Right hindlimb (tissue), 1 donor: ENCODE measurements at places on chromosomes 2 and 18.
A peak's percentile ranks its signal among the peaks of the same experiment; 100 is the strongest.

GRCh38 chr18:22682720-22683119, 250.4 kb upstream of the RBBP8 start:
- DNase-seq = no peak

DNA sequence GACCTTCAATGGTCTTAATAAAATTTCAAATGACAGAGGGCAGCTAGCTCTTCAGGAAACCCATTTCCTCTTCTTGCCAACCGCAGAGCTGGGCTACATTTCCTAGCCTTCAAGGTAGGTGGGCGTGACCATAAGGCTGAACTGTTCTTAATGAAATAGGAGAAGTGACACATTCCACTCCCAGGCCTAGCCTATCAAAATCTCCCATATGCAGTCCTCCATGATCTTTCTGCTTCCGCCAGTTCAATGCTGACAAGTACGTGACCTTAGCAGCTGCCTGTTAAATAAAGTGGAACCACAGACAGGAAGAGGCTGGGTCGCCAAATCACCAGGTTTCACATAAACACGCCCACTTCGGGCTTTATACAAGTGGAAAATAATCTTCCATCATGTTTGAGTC, 13.2 kb downstream of the SERPINE2 start:
- no peak for DNase-seq

DNA sequence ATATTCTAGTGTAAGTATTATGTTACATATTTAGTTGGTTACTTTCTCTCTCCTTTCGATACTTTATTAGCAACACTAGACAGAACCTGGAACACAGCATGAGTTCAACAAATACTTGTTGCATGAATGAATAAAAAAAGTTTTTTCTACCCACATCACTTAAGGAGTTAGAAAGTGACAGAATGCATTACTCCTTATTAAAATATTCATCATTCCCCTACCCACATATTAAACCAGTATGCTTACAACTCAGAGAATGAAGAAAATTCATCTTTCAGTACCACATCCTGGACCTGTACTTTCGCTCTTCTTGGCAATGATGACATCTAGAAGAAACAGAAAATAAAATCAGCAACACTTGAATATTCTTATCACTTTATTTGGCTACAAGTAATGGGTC, 6.0 kb downstream of the SRBD1 start:
- no peak for DNase-seq

DNA sequence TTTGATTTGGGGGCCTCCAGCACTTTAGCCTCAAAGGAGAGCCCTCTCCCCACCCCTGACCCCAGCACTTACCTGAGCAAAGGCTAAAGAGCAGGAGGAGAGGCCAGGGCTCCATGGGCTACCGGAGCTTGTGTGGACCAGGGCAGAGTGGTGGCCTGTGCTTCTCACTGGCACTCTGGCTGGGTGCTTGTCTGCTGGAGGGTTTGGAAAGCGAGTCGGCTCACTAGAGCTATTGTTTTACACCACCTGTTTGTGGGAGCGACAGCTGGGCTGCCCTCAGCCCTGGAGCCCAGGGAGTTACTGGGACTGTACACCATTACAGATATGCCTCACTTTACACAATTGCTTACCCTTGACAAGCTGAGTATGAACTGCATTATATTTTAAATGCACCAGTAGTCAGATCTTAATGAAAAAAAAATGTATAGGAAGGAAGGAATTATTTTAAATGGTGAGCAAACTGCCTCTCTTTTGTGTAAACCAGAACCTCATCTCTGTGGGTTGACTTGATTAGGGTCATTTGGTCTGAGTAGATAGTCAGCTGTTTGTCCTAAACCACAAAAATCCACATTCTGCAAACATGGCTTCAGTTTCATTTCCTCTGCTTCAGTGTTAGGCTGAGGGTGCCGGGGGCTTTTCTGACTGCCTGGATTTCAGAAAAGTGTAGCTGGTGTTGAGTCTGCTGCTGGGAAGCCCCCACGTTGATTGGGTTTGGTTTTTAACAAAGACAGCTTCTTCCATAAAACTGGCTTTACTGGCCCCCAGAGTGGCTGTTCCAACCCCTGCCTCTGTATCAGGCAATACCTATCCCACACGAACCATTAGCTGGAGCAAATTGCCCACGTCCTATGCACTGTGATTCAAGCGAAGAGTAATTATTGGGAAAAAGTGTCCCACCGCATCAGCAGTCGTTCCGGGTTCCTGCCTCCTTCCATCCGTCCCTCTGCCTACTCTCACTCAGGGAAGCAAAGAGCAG, at the start of gene CHRNA1:
Gene CHRNA1 (minus strand): TSS at position 193 of the 976 bp plus-strand sequence. CDS start 78 bp downstream, at position 115.
- DNase-seq = peak; percentile 79

- DNase-seq = peak; percentile 27
These were observed 266.6 kb downstream of the ACTR3 start for GRCh38 chr2:114156366-114157056.

DNA sequence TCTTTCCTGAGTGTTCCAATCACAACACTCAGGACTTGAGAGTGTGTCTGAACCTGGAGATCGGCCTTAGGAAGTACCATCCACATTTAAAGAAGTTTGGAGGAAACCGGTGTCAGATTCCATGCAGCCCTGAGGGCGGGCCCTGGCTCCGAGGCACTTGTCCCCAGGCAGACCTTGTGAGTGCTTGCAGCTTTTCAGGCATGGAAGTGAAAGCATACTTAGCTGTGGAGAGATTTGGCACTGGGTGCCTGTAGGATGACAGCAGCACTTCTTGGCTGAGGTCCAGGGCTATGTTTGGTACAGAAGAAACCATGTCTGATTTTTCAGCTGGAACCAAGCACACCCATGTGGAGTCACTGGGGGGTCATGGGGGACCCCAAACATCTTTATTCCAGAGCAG, 230.8 kb downstream of the SEPTIN10 start:
- DNase-seq = peak; percentile 74

DNA sequence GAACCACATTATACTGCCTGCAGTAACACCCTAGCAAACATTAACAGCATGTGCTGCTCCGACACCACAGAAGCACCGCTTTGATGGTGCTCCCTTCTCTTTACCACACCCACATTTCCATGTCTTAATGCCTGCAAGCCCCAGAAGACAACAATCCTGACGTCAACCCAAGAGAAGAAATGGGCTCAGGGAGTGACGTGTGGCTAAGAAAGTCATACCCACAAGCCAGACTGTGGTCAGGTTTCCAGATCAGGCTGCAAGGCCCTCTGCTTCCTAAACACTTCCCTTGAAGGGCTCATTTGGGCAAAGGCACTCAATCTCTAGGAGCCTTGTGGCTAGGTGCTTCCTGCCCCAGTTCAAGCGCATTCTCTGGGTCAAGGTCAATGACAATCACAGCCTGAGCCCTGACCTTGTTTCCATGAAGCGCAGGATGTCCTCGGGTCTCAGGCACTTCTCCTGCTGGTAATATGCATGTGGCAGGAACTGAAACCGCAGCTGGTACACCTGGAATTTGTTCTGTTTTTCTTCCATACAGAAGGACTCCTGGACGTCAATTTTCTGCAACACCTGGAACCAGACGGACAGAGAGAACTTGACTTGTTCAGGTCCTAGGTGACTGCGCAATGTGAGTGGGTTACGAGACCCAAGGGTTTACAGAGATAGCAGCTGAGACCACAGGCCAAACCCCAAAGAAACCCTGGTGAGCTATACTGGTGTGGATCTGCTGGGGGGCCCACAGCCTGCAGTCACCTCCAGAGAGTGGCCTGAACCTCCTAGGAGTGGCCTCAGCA, 67.2 kb downstream of the POLR1A start:
- DNase-seq = peak; percentile 53

DNA sequence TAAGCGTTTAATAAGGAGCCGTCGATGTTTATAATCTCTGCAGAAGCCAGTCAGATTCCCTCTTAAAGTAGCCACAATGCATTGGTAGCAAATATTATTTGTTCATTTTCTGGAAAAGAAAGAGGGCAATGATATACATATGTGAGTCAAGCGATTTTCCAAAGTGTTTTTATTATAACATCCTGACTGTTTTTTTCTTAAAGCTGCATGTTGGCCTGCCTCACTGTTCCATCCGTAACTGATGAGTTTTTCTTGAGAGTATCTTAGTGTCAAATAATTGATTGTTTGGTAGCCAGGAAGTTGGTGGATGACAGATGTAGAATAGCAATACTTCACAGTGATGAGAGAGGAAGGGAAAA, 3.7 kb downstream of the TSHZ1 start:
- no peak for DNase-seq

- DNase-seq = no peak
These were observed 96.7 kb downstream of the PMAIP1 start for GRCh38 chr18:59996370-59996966.

GRCh38 chr2:65432227-65433190, at the start of gene SPRED2:
Gene SPRED2, minus strand, starts transcription at chr2:65432599. Its CDS starts 612 bp downstream, at chr2:65431987.
- peak; percentile 97 for DNase-seq

DNA sequence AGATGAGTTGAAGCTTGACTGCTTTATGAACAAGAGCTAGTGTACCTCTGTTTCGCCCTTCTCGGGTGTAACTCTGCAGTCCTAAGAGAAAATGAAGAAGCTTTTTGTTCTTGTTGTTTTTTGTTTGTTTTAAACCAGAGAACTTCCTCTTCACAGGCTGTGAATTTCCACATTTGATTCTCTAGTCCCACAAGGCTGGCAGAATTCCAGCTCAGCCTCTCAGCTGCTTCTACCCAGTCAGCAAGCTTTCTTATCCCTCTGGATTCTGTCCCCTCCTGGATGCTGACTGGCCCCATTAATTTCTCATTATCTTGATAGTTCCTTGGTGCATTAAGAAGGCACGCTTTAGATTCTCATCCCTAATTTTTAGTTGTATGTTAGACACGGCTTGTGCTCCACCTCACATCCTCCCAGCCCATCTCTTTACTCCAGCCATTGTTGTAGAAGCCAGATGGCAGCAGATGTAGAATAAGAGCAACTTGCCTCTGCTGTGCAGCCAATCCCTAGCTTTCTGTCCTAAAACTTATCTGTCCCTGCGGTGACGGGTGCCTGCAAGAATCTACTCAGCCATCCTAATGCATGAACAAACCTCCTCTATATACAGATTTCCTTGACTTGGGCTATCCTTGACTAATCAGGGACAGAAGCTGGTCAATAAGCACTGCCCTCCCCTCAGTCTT, 12.3 kb upstream of the RESP18 start:
- DNase-seq = peak; percentile 58

DNA sequence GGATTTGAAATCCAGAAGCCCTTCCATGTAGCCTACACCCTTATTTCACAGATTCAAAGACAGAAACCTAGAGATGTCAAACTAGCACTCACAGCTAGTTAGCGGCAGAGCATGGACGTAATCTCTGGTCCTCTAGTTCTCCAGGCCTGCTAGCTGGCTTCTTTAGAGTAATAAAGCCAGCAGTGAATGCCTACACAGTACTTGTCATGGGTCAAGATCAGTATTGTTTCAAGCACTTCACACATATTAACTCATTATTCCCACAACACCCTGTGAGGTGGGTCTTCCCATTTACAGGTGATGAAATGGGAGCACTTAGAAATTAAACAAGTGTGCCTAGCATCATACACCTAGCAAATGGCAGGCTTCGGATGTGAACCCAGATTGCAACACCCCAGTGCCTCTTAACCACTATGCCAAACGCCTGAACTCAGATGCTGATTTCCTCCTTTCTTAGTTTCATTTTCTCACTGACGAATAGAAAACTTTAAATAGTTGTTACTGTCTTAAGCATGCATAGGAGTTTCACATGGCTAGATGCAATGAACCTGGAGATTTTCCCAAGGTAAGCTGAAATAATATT, 14.5 kb upstream of the ZBTB14 start:
- DNase-seq = no peak

DNA sequence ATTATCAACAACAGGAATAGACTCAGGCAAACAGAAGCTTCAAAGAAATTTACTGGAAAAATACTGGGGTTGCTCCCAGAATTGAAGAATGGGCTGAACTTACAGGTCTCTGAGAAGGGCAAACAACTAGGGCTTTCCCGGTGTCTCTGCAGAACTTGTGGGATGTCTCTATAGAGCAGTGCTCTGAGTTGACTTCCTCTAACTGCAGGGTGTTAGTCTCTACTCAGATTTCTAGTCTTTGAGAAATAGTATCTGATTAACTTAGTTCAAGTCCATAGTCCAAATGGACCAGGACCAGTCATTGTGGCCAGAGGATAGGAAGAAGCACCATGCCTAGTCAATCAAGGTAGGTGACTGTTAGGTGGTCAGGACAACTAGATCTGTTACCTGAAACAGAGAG, 45.8 kb downstream of the LIMS1 start:
- DNase-seq = no peak

DNA sequence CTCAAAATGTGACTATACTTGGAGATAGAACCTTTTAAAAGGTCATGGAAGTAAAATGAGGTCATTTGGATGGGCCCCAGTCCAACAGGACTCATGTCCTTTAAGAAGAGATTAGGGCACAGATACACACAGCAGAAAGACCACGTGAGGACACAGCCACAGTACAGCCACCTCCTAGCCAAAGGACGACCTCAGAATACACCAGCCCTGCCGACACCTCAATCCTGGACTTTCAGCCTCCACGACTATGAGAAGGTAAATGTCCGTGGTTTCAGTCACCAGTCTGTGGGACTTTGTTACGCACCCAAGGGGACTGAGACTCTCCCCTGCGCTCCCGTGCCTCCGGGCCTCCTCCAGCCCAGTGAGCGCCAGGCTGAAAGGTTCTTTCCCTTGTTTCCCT, 30.2 kb upstream of the HPCAL1 start:
- no peak for DNase-seq

DNA sequence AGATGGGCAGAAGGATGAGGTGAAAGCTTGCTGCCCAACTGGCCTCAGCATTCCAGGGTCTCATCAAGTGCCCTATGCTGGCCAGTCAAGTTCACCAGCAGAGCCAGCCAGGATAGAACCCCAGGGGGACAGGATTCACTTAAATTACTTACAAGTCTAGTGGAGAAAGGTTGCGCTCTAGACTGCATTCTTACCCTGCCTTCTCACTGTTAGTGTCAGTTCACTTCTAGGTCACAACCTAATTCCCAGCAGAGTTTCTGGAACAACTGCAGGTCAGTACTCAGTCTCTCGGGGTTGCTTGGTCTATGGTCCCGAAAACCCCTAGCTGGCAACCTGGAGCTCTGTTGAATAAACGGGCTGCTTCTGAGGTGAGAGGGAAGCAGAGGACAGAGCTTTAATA, 32.9 kb upstream of the GALNT14 start:
- no peak for DNase-seq

- DNase-seq = no peak
These were observed 6.2 kb upstream of the PER2 start for GRCh38 chr2:238294393-238295143.

GRCh38 chr2:57934659-57935058, 111.9 kb upstream of the VRK2 start:
- DNase-seq = no peak

- peak; percentile 84 for DNase-seq
These were observed 35.4 kb downstream of the FASTKD2 start for GRCh38 chr2:206800506-206801417.

DNA sequence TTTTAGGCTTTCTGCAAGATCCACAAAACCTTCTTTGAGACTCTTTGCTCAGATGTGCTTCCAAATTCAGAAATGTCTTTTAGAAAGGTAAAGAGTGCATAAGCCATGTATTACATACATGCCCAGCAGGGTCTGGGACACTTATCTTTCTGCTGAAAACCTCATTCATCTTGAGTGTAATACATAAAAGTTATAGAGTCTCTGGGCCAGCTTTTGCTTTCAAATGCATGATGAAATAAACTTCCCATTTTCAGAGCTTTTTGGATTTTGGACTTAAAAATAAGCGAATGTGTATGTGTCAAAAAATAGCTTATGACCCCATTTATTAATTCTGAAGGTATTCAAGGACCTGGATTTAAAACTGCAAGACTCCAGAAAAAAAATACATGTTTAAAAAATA, 8.0 kb downstream of the CYRIA start:
- DNase-seq = no peak

- DNase-seq = no peak
These were observed 308.9 kb downstream of the PLCL1 start for GRCh38 chr2:198113316-198113715.
